ENCODE measurements at places on chromosomes 1 and 21.

GRCh38 chr1:167043752-167044488 lies 46.3 kb downstream of the GPA33 start:
- peak; percentile 67 for DNase-seq

GRCh38 chr1:50860702-50861101 lies 99.4 kb downstream of the FAF1 start:
- DNase-seq: no peak

DNA sequence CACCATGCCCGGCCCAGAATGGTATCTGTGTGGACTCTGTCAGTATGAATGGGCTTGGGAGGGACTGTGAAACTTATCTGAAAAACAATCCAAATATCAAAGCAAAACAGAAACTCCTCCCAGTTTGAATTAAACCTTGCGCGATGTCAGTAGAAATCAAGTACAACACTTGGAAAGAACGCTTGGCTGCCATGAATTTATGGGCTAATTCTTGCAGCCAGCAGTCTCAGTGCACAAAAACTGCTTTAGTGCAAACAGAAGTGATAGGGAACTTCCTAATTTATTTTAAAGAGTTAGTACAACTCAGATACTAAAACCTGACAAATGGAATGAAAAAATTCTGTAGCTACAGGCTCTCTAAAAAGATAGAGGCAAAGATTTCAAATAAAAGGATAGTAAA lies 8.5 kb downstream of the CLCA1 start:
- DNase-seq: no peak

DNA sequence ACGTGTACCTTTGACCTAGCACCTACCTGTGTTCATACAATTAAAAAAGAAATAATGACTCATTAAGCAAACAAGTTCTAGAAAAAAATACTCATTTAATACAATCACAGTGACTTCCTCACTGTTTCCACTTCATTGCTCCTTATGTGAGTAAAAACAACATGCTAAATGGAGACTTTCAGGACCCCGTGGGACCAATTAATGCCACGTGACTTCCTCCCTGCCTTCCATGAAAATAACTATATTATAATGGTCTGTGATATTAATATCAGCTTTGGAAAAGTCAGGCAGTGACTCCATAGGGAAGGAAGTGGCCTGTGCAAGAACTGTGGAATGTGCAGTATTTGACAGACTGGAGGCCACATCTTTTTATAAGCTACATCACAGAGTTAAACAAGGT lies 337.8 kb downstream of the HLX start:
- DNase-seq: no peak

DNA sequence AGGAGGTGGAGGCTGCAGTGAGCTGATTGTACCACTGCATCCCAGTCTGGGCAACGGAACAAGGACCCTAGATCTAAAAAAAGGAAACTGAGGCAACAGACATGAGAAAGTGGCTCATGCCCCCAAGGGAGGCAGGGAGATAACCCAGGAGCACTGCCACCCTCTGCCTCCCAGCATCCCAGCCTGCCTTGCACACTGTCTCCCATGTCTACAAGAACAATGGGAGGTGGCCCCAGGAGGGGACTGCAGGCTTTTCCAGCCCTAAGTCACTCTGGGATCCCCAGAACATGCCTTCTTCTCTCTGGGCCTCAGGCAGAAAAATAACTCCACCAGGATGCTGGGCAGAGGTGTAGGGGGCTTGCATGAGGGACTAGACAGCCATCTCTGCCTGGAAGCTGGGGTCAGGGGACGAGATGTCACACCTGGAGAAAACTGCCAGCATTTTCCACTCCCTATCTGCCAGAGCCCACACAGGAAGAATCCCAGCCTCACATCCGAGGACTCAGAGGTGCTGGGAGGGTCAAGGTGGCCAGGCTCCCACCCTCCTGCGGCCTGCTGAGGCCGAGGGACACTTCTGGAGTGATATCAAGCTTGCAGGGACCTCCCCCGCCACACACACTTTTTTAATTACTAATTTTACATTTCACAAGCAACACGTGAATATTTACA lies 21.4 kb downstream of the RUNX3 start:
- DNase-seq: no peak

DNA sequence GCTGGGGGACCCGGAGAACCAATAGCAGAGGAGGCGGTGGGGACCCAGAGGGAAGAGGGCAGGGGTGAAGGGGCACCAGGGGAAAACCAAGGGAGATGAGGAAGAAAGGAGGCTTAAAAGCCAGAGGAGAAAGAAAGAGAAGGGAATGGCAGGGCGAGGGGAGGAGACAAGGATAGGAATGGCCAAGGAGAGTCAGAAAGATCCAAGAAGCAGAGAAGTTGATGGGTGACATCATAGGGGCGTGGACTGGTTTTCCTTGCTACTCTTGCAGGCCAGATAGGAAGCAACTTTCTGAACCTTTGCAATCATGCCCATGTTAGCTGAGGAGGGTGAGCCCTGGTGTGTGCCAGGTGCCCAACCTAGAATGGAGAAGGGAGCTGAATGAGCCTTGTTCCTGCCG lies 5.4 kb downstream of the NPR1 start:
- DNase-seq: no peak

Data from hepatocyte (in vitro differentiated cells).